ENCODE measurements at places on chromosomes 3 and 15.
A peak's percentile ranks its signal among the peaks of the same experiment; 100 is the strongest.

DNA sequence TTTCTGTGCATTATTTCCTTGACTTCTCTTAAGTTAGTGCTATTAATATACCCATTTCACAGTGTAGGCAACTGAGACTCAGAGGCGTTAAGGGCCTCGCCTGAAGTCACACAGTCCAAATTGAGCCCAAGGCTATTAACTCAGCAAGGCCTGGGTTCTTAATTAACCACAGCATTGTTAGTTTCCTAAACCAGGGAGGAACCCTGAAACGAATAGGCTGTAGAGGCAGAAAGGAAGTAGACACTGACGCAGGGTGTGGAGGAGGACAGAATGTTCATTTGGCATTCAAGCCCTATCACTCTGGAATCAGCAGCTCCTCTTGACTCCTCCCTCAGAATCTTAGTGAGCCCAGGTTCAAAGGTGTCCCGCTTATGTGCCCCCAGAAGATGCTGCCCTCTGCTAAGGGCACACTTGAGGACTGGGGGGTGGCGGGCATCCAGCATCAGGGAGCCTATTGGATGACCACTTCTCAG is 13.9 kb downstream of the ARHGEF3 start:
- no peak for DNase-seq

DNA sequence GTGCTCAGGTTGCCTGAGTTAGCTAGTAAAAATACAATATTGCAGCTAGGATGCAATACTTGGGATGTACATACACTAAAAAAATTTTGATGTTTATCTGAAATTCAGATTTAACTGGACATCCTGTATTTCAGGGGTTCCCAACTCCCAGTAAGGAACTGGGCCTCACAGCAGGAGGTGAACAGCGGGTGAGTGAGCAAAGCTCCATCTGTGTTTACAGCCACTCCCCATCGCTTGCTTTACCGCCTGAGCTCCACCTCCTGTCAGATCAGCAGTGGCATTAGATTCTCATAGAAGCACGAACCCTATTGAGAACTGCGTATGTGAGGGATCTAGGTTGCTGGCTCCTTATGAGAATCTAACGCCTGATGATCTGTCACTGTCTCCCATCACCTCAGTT is 285.1 kb upstream of the PROK2 start:
- DNase-seq = no peak

GRCh38 chr3:197168606-197169005 is 129.8 kb downstream of the DLG1 start:
- DNase-seq = no peak

DNA sequence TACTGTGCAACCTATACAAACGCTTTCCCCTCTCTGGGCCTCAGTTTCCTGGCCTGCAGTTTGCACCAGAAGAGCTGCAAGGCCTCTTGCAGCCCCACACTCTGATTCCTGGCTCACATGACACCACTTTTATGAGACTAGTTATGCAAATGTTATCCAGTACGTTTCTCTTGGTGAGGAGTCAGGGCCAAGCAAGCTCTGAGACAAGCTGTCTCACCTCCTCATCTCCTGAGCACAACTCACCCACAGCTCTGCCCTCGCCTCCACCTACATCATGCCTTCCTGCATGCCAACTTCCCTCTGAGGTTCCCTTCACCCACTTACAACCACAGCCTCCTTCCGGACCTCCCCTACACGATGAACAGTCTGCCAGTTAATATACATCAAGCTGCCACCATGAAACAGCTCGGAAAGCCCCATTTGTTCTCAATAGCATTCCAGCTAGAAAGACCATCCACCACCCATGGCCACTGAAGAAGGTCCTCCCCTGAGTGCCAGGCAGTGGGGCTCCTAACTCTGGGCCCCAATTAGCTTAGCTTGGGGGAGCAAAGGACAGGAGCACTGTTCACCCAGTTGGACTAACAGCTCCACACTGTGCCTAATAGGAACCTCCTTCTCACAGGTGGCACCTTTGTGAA is 25.0 kb downstream of the CRYGS start:
- DNase-seq = peak; percentile 39

- no peak for DNase-seq
Measured at GRCh38 chr3:184952671-184953070, 140.7 kb downstream of the VPS8 start.

DNA sequence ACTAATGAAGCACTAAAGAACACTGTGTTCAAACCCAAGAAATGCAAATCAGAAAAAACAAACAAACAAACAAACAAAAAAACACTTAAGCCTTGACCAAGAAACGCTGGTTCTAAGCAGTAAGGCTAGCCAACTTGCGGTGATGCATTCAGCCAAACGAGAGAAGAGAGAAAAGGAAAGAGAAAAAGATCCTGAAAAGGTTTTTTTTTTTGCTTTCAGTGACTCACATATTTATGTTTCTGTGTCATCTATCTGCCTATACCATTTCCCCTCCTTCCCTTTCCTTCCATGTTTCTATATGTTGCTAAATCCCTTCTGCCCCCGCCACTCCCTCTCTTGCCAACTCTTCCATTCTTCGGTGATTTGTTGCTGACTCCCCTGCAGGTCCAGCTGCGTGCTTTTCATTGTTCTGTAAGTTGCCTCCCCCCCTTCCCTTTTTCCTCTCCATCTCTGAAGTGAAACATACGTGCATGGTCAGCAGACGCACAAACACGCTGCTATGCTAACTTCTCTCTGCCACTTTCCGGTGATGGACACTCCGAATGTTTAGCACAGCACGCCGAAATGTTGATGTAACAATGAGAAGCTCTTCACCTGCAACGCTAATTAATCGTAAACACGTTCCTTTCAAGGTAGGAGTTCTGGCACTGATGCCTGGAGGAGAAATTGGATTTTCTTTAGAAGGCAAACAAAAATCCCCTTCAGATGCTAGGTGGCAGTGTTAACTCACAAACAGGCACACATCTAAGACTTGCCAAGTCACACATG is 154.4 kb downstream of the TUSC7 start:
- DNase-seq = no peak

DNA sequence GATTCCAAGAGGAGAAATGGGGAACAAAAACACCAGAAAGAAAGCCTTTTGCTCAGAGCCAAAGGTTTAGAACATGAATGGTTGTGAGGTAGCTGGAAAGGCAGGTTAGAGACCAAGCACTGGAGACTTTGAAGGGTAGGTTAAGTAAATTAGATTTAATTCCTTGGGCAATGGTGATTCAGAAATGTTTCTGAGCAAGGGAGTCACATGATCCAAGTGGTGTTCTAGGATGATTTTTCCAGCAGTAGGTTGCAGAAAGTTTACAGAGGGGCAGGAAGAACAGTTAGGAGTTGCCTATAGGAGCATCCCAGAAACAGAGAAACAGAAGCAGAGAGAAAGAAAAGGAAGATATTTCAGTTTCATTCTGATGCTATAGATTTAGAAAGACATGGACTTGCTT is 139.8 kb downstream of the WDR76 start:
- no peak for DNase-seq

All from stimulated activated CD4-positive, alpha-beta T cell treated with anti-CD3 and anti-CD28 coated beads, TNF-alpha, amount 100 ng/mL, for 1 hour (primary cell).